ENCODE measurements at places on chromosomes 11 and 22.

DNA sequence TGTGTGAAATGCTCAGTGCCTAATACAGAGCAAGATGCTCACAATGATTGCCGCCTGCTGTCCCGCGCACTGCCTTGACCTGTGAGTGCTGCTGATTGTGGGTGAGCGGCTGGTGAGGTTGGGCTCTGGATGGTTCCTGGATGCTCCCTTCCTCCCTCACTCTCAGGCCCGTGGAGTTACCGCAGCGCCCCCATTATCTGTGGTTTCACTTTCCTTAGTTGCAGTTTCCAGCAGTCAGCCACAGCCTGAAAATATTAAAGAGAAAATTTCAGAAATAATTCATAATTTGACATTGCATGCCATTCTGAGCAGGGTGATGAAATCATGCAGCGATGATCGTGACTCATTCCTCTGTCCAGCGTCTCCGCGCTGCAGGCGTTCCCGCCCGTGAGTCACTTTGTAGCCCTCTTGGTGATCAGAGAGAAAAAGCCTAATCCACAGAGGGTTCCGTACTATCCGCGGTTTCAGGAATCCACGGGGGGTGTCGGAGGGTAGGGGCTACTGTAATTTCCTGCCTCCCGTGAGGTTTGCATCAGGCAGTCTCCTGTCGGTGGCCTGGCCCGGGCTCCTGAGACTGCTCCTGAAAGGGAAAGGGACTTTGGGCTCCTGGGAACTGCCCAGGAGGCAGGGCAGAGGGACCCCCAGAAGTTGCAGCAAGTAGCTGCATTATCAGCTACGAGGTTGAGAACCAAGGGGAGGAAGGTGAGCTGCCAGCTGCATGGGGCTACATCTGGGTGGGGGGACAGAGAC lies 10.6 kb downstream of the RPL3 start:
- no peak overlapping the region for H3K4me3 ChIP-seq
- H3K27ac ChIP-seq = no peak overlapping the region
- peaks cover 52% of the 10 kb centered on the region for H3K4me1 ChIP-seq
- no peaks in the 10 kb centered on the region for H3K27me3 ChIP-seq
- no peak for DNase-seq
- peaks cover 11% of the 10 kb centered on the region for H3K36me3 ChIP-seq

- peaks cover 19% of the 10 kb centered on the region for H3K4me1 ChIP-seq
- H3K36me3 ChIP-seq = no peaks in the 10 kb centered on the region
- H3K27ac ChIP-seq = no peak overlapping the region
- no peak for DNase-seq
Observed at GRCh38 chr11:124670732-124671131, 2.8 kb downstream of the SIAE start.

- H3K27me3 ChIP-seq = no peaks in the 10 kb centered on the region
- H3K4me3 ChIP-seq = no peak overlapping the region
- no peaks in the 10 kb centered on the region for H3K4me1 ChIP-seq
- no peak for DNase-seq
Observed at GRCh38 chr11:119845305-119845704, 116.3 kb upstream of the NECTIN1 start.

GRCh38 chr11:134349109-134349801 lies 17.5 kb downstream of the GLB1L2 start:
- H3K4me1 ChIP-seq = no peaks in the 10 kb centered on the region
- no peak overlapping the region for H3K4me3 ChIP-seq
- H3K27ac ChIP-seq = no peak overlapping the region
- no peak for DNase-seq
- peaks cover 33% of the 10 kb centered on the region for H3K27me3 ChIP-seq

- H3K4me3 ChIP-seq = no peak overlapping the region
- H3K36me3 ChIP-seq = no peaks in the 10 kb centered on the region
- H3K27me3 ChIP-seq = no peaks in the 10 kb centered on the region
Observed at GRCh38 chr11:29224739-29225384, 792.0 kb downstream of the KCNA4 start.

- H3K36me3 ChIP-seq = no peaks in the 10 kb centered on the region
- H3K4me1 ChIP-seq = peaks cover 23% of the 10 kb centered on the region
- no peak overlapping the region for H3K27ac ChIP-seq
Observed at GRCh38 chr11:10896493-10896892, 38.6 kb upstream of the ZBED5 start.

GRCh38 chr11:43751726-43752125 lies 71.2 kb downstream of the HSD17B12 start:
- H3K36me3 ChIP-seq = no peaks in the 10 kb centered on the region
- peaks cover 8% of the 10 kb centered on the region for H3K4me1 ChIP-seq
- H3K4me3 ChIP-seq = no peak overlapping the region
- H3K27me3 ChIP-seq = no peaks in the 10 kb centered on the region
- no peak for DNase-seq
- H3K27ac ChIP-seq = no peak overlapping the region

DNA sequence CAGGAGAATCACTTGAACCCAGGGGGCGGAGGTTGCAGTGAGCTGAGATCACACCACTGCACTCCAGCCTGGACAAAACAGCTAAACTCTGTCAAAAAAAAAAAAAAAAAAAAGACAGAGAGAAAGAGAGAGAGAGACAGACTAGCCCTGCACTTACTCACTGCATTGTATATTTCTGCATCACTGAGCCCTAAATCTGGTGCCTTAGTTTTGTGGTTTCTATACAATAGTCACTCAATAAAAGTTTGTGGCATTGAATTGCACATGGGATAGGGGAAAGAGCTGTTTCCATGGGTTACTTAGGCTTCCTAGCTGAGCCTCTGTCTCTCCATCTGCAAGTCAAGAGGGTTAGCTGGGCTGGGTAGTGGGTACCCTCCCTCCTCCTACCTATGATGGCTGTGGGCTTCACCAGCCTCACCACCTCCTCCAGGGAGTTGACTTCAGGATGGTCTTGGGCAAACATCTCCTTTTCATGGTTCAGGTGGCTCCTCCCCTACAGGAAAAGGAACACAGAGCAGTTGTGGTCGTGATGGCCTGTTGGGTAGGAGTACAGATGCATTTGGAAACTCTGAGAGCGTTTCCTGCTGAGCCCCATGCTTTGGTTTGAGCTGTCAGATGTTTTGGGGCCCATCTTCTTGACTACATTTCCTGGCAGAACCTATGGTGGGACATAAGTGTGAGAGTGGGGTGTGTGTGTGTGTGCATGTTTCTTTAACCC lies 73.2 kb downstream of the CCDC81 start:
- no peak overlapping the region for H3K27ac ChIP-seq
- H3K4me1 ChIP-seq = no peaks in the 10 kb centered on the region
- no peaks in the 10 kb centered on the region for H3K27me3 ChIP-seq
- H3K36me3 ChIP-seq = no peaks in the 10 kb centered on the region
- no peak overlapping the region for H3K4me3 ChIP-seq

DNA sequence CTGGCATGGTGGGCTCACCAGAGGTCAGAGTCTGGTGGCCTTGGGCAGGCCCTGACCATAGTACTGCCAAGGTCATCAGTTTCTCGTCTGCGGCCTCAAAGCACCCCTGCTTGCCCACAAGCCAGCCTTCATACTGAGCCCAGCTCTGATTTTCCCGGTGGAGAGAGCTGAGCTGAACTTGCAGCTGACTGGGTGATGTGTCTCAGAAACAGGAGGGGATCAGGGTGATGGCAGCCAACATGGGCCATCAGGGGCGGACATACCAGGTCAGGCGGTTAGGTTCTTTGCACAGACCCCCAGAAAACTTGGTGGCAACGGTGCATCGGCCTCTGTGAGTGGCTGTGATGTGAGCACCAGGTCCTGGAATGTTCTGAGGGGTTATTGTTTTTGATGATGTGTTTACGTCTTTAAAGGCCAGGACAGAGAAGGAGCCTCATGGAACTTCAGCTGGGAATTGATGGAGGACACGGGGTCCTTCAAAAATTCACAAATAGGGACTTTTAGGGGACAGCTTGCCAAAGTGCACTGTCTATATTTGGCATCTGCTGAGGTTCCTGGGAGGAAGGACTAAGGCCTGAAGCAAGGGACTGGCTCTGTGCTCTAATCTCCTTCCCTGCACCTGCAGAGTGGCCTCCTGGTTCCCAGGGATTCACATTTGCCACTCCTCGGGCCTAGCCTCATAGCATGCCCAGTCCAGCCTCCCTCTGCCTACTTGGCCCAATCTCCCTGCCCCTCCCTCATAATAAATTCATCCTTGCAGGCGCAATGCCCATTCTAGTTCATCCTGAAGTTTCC lies 131.2 kb downstream of the OSBP2 start:
- H3K36me3 ChIP-seq = no peaks in the 10 kb centered on the region
- no peak overlapping the region for H3K27ac ChIP-seq
- no peaks in the 10 kb centered on the region for H3K4me1 ChIP-seq
- DNase-seq = no peak
- H3K4me3 ChIP-seq = no peak overlapping the region

DNA sequence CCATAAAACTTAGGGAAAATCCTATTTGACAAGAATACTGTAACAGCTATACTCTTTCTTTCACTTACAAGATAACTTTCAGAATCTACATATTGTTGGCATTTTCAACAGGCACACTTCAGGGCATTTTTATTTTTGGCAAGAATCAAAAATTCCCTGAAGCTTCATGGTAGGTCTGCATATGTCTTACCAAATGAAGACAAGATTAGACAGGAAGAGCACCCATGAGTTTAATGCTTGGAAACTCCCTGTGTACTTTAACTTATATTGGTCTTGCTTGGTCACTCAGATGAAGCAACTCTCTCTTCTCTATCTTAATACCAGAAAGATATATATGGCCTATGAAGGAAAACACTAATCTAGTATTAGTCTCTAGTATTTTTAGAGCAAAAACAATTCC lies 137.7 kb downstream of the ATG16L2 start:
- H3K36me3 ChIP-seq = 0 out of 3 replicates have a peak, but pooled peaks cover 7% of the 10 kb centered on the region
- H3K4me1 ChIP-seq = peaks cover 14% of the 10 kb centered on the region
- no peak overlapping the region for H3K4me3 ChIP-seq
- H3K27me3 ChIP-seq = no peaks in the 10 kb centered on the region

DNA sequence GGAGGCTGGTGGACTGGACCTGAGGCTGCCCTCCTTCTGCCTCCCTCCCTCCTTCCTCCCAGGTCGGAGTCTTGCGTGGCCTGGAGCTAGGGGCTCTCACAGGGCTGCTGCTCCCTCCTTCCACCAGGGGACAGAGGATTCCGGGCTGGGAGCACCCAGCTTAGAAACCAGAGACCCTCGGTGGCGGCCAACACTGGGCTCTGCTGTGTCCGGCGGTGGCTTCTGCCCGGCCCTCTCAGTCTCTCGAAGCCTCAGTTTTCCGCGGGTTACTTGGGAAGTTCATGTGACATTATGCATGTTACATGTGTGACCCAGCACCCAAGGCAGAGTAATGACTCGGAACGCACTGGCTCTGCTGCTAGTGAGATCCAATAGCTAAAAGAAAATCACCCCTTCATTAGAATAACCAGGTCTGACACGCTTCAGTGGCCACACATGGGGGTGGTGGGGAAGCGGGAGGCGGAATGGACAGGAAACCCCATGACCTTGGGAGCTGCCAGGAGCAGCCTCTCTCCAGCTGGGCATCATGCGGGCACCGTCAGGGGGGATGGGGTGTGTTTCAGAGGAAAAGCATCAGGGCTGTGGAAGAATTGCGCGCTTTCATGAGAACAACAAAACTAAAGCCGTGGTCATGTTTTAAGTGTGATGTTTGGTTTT lies 5.9 kb upstream of the MRGPRG start:
- peaks cover 91% of the 10 kb centered on the region for H3K27me3 ChIP-seq
- DNase-seq = no peak
- no peaks in the 10 kb centered on the region for H3K4me1 ChIP-seq

DNA sequence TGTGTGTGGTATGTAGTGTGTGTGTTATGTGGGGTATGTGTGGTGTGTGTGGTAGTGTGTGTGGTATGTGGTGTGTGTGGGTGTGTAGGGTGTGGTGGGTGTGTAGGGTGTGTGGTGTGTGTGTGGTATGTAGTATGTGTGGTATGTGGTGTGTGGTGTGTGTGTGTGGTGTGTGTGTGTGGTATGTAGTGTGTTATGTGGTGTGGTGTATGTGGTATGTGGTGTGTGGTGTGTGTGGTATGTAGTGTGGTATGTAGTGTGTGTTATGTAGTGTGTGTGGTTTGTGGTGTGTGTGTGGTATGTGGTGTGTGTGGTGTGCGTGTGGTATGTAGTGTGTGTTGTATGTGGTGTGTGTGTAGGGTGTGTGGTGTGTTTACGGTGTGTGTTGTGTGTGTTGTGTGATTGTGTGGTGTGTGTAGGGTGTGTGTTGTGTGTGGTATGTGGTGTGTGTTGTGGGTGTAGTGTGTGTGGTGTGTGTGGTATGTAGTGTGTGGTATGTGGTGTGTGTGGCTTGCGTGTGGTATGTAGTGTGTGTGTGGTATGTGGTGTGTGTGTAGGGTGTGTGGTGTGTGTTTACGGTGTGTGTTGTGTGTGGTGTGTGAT lies 4.2 kb upstream of the PPP6R2 start:
- H3K4me3 ChIP-seq = no peak overlapping the region
- H3K27me3 ChIP-seq = no peaks in the 10 kb centered on the region
- peaks cover 34% of the 10 kb centered on the region for H3K4me1 ChIP-seq
- no peak for DNase-seq

GRCh38 chr11:81874635-81875034 lies 859.0 kb downstream of the FAM181B start:
- H3K27me3 ChIP-seq = no peaks in the 10 kb centered on the region
- no peaks in the 10 kb centered on the region for H3K36me3 ChIP-seq
- H3K27ac ChIP-seq = no peak overlapping the region
- H3K4me3 ChIP-seq = no peak overlapping the region
- no peak for DNase-seq

GRCh38 chr22:27435844-27436576 lies 365.5 kb downstream of the MN1 start:
- H3K4me3 ChIP-seq = no peak overlapping the region
- no peak for DNase-seq
- peaks cover 13% of the 10 kb centered on the region for H3K4me1 ChIP-seq
- H3K27ac ChIP-seq = no peak overlapping the region

DNA sequence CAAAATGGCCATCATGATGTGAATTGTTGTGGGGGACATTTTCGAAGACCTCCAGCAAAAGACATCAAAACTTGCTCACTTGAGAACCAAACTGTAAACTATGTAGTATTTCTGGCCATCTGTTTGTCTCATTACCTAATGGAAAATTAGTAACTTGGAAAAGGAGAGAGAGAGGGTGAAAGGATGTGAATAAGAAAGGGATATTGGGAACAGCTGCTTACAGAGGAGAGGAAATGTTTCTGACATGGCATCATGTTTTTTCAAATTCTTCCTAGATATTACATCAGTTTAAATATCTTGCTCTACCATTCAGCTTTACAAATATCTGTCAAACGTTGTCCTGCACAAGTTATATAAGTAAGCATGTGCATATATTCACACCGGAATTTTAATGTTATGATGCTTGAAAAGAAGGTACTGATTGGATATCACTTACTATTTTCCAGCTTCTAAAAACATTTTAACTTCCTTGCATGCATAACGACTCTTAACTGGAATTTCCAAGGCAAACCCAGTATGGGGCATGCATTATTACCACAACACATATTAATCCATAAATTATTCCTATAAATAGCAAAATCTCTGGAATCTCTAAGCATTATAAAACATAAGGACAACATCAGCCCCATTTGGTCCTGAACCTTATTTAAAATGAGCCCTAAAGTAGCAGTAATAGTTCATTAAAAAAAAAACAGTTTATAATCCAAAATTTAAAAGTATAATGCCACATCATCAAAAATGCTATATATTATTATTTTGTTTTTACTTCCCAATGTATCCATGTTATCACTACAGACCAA lies 20.0 kb downstream of the GUCY1A2 start:
- H3K27me3 ChIP-seq = no peaks in the 10 kb centered on the region
- no peaks in the 10 kb centered on the region for H3K36me3 ChIP-seq
- no peaks in the 10 kb centered on the region for H3K4me1 ChIP-seq
- DNase-seq = no peak

GRCh38 chr11:69899957-69900821 lies 81.0 kb upstream of the FGF3 start:
- no peak overlapping the region for H3K4me3 ChIP-seq
- H3K27ac ChIP-seq = no peak overlapping the region
- H3K27me3 ChIP-seq = 0 out of 3 replicates have a peak, but pooled peaks cover 6% of the 10 kb centered on the region
- no peaks in the 10 kb centered on the region for H3K36me3 ChIP-seq
- DNase-seq = no peak

GRCh38 chr11:93567401-93567895 lies 24.3 kb upstream of the SMCO4 start:
- DNase-seq = no peak
- no peak overlapping the region for H3K4me3 ChIP-seq
- H3K36me3 ChIP-seq = no peaks in the 10 kb centered on the region
- H3K27ac ChIP-seq = no peak overlapping the region
- no peaks in the 10 kb centered on the region for H3K27me3 ChIP-seq
